ENCODE measurements at places on chromosomes 16 and 17.

DNA sequence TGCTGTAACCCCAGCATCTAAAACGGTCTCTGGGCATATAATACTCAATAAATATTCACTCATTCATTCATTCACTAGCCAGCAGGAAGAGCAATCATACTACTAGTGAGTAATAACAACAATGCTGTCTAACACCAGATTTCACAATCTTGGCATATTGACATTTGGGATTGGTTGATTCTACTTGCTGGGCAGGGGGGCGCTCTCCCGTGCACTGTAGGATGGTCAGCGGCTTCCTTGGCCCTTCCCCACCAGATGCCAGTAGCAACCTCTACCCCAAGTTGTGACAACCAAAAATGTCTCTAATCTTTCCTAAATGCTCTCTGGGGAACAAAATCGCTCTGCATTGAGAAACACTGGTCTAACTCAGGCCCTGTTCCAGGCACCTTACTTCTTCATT, 20.7 kb downstream of the WFDC1 start:
- DNase-seq = no peak

DNA sequence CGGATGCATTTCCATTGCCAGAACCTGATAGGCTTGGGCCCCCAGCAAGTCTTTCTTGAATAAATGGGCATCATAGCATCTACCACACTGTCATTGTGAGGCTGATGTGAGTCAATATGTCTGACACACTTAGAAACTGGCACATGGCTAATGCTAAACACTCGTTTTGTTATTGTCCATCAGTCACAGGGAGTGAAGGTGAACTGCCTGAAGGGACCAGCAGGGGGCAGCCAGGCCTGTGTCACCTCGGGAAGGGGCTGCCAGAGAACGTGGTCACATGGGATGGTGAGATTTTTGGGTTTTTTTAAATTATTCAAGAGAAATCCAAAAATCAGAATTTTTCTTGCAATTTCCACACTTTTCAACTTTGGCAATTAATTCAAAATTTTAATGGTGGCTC, 831 bp upstream of the RCVRN start:
- DNase-seq = no peak

DNA sequence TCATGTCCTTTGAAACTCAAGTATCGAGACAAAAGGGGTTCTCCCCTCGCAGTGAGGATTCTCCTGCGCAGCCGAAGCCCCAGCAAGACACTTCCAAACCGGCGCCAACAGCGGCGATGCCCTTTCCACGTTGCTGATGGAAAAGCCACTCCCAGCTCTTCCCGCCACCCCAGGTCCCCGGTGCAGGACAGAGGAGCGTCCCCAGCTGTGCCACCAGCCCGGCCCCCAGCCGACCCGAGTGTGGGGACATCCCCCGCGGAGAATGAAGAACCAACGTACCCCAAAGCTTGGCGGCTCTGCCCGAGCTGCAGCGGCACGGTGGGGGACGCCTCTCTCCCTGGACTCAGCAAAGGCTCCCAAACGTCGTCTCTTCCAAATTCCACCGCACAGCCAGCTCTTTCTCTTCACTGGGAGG, 573 bp downstream of the CHST6 start:
- no peak for DNase-seq

DNA sequence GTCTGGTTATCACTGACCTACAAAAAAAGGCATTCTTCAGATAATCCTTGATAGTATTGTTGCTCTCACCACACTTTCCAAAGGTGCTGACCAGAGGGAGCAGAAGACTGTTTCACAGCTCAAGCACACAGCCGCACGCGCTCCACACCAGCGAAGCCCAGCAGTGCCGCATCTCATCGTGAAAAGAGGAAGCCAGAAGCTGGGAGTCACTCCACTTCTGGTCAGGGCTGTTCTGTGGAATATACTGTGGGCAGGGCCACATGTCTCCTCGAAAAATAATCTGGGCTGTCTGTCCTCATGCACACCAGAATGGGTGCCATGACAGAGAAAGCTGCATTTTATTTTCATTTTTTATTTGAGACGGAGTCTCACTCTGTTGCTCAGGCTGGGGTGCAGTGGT, 7.3 kb upstream of the PRSS36 start:
- no peak for DNase-seq

- no peak for DNase-seq
Measured at GRCh38 chr17:60147553-60148223, 2.1 kb upstream of the CA4 start.

DNA sequence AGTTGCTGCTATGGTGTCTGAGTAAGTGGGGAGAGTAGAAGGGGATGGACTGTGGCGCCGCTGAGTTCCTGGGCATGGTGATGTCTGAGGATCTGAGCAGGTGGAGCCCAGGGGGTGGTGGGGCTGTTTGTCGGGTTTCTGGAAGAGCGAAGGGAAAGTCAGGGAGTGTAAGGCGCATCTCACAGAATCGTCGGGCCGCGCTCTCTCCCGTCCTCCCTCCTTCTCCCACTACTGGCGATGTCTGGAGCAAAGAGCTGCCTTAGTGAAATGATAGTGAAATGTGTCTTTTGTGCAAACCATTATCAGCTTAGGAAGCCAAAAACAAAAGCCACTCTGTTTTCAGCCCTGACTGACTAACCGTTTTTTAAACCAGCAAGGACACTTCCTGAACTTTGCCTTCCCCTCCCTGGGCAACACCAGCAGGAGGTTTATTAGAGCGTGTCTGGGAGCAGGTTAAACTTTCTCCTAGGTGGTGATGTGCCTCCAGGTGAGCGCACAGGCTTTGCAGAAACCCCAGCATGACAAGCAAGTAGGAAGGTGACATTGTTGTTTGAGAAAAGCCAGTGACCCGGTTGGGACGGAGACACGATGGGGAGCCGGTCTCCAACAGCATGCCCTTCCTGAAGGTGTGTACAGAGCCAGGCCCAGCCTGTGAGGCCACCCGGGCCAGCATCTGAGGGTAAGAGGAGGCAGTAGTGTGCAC, 49.1 kb downstream of the RAB11FIP3 start:
- no peak for DNase-seq

- DNase-seq = no peak
Measured at GRCh38 chr17:5883775-5884665, 186.2 kb upstream of the WSCD1 start.

GRCh38 chr17:38534498-38534885, 71.3 kb downstream of the SRCIN1 start:
- DNase-seq = no peak

DNA sequence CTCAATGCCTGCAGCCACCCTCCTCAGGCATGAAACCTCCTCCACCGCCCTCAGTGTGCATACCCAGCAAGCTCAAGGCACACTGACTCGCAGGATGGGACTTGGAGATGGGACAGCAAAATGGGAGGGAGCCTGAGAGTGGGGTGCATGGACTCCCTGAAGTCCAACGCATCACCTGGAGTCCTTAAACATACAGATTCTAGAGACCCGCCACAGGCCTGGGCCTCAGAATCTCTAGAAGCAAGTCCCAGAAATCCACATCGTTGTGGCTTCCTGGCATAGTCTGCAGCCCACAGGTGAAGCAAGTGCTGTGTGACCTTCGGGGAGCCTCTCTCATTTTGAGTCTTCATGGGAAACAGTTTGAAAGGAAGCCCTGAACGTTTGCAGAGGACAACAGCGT, 3.6 kb upstream of the TBX21 start:
- no peak for DNase-seq

- no peak for DNase-seq
Measured at GRCh38 chr17:76833034-76833644, 35.1 kb upstream of the MGAT5B start.

- no peak for DNase-seq
Measured at GRCh38 chr17:73215447-73215846, 22.6 kb downstream of the COG1 start.

DNA sequence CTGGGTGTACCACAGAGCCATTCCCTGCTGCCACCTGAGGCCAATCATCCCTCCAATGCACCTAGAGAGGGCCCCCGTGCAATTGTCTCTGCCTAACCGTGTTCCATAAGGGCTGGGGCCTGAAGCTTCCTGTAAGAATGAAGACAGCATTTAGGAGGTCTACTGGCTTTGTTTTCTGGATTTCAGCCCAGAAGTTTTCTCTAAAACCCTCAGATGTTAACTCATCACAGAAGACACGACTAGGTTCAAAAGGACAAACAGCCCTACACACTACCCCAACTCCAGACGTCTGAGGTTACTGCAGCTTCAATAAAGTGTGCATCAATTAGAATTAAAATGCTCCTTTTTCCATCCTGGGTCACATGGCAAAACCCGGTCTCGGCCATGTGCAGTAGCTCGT, 10.8 kb upstream of the DRG2 start:
- DNase-seq = no peak

DNA sequence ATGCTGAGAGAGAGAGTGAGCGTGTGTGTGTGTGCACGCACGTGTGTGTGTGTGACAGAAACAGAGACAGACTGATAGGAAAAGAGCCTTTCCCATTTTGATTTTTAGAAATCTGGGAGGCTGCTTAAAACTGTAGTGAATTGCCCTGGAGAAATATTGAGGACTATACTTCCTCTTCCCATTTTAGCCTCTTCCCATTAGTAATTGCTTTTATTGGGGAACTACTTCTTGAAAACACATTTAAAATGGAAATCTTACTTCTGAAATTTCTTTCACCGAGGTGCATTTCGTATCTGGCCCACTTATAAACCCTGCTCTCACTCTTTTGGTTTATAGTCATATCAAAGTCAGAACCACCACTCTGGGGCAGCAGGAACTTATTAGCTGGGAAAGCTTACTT, 47.1 kb downstream of the NUP93 start:
- no peak for DNase-seq

DNA sequence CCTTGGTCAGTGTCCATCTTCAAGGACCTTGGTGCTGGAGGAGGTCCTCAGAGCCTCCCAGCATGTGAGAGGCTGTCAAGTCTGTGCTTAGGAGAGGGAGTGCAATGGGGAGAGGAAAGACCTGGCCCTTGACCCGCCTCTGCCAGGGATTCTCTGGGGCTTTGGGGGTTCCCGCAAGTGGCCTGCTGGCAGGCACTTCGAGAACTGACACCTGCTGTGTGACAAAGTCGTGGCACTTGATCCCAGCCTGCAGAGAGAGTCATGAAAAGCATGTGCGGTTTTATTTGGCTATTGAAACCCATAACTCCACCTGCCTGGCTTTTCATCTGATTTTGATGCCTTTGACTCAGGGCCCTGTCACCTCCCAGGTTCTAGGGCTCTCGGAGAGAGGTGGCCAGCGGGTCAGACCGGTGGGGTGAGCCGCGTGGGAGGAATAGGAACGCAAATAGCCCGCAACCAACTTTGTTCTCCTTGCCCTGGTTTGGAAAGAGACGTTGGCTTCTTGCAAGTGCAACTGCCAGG, 42.8 kb upstream of the GSE1 start:
- DNase-seq = no peak

DNA sequence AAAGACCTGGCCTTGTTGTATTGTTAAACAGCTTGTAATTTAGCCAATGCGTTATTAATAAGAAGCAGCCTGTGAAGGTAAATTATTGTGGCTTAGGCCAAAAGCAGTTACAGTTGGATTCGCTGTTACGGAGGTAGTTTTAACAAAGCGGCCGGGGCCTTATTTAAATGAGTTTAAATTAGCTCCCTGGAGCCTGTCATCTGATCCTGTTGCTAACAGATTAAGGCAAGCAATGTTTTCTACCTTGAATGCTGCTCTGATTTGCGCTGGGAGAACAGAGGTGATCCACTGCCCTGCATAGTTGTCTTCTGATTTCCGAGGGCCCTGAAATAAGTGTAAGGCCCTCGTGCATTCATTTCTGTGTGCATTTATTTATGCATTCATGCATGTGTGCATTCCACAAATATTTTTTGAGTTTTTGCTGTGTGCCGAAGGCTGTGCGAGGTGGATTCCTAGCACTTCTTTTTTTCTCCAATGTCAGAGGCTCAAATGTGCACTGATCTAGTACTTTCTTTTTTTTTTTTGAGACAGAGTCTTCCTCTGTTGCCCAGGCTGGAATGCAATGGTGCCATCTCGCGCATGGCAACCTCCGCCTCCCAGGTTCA, 10.9 kb downstream of the SEC14L5 start:
- no peak for DNase-seq

- DNase-seq = no peak
Measured at GRCh38 chr17:19578545-19578944, 44.9 kb downstream of the SLC47A1 start.

- no peak for DNase-seq
Measured at GRCh38 chr17:60435244-60436167, 13.2 kb downstream of the CHCT1 start.

DNA sequence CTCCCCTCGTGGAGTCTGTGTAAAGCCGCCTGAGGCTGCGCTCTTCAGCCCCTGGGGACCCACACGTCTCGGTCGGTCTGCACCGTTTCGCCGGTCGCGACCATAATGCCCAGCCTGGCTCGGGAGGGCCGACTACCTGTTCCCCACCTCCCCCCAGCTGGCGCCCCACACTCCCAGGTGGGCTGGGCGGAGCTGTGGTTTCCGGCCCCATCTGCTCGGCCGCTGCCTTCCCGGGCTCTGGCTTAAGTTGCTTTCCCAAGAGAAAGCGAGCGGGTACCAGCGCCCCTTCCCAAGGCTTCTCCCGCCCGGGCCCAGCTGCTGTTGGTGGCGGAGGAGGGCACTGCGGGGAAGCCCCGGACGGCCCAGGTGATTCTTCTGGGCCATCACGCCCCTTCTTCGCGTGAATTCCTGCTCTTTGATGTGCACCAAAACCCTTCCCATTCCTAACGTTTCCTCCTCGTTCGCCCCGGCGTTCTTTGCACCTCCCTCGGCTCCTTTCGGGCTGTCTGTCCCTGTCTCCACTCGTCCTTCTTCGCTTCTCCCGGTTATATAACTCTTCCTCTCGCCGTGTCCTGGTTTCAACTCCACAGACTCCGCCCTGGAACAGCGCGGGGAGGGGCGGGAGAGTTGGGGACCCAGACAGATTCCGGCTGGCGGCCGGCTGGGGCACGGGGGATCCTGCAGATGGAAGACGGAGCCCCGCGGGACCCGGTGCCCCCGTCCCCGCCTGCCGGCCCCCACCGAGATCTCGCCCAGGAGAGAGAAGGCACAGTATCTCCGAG, 2.0 kb downstream of the KDM6B start:
- no peak for DNase-seq

DNA sequence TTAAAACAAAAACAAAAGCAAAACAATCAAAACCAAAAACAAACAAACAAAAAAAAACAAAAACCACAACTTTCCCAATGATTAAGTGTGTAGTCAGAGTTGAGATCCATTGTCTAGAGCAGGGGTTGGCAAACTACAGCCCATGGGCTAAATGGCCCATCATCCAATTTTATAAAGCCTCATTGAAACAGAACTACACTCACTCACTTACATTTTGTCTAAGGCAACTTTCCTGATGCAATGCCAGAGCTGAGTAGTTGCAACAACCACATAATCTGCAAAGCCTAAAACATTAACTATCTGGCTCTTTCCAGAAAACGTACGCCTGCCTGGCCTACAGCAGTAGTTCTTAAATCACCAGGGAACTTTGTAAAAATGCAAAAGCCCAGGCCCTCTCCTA, 124.1 kb downstream of the SOX9 start:
- DNase-seq = no peak

Data from stimulated activated CD8-positive, alpha-beta memory T cell treated with anti-CD3 and anti-CD28 coated beads, Interleukin-7, amount 100 ng/mL, for 24 hours (primary cell).